Colonic mucosa (tissue), 4 donors: ENCODE measurements at places on chromosomes 1 and 21.

DNA sequence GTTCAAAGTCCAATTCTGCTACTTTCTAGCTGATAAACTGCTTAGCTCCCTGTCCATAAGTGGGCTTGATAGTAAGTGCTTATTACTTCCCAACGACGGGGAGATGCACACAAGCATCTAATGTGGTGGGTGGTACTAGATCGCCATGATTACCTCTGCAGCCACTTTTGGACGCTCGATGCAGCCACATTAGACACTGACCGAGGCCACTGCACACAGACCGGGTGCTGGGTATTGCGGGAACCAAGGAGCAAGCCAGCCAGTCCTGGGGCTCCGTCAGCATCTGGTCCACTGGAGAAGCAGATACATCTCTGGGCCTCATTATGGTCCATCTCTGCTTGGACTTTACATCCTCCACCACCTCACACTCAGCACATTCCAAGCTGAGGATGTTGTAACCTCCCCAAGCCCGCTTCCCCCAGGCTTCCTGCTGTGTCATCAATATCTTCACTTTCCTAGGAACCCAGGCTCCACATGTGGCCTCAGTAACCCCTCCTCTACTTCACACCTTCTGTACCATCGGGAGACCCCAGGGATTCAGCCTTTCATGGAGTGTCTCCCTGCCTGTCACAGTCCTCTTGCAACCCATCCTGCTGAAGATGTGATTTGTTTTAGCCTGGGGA, 48.2 kb downstream of the RHOU start:
- H3K4me3 ChIP-seq: no peak overlapping the region
- H3K36me3 ChIP-seq: no peaks in the 10 kb centered on the region

DNA sequence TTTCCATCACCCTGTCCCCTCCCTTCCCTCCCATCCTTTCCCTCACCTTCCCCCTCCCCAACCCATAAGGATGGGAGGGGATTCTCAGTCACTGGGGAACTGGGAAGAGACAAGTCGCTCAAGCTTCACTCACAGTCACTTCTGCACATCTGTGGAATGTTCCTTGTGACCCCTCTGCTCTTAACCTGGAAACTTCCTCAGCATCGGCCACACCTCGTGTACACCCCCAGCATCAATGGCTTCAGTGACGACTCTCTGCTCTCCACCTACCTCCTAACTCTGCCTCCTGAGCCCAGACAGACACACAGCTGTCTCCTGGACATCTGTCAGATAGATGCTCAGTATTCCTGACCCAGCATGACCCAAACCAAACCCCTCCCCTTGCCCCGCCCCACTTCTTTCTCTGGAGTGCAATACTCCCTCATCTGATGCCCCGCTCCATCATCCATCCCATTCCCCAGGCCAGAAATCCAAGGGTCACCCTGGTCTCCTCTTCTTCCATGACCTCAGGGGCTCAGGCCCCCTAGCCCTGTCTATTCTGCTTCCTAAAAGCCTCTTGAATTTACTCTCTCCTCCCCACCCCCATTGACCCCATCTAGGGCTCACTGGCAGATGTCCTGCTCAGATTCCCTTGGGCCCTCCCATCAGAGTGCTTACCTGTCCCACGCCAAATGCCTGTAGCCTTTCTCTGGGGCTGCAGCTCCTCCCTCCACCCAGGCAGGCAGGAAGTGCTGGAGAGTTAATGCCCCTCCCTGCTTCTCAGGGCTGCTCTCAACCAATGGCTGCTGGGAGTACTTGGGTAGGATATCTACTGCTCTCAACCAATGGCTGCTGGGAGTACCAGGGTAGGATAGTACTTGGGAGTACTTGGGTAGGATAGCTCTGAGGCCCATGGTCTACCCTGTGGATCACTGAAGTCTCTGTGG, 83.1 kb upstream of the CSF3R start:
- H3K4me1 ChIP-seq: no peaks in the 10 kb centered on the region
- H3K36me3 ChIP-seq: no peaks in the 10 kb centered on the region
- no peak overlapping the region for H3K4me3 ChIP-seq
- H3K27me3 ChIP-seq: no peaks in the 10 kb centered on the region

GRCh38 chr1:206925106-206925736, 3.5 kb upstream of the FCMR start:
- peak overlapping the region; percentile 75 for H3K27ac ChIP-seq
- H3K4me1 ChIP-seq: peaks cover 8% of the 10 kb centered on the region
- no peaks in the 10 kb centered on the region for H3K36me3 ChIP-seq
- no peaks in the 10 kb centered on the region for H3K27me3 ChIP-seq
- DNase-seq: peak; percentile 80
- H3K4me3 ChIP-seq: no peak overlapping the region

DNA sequence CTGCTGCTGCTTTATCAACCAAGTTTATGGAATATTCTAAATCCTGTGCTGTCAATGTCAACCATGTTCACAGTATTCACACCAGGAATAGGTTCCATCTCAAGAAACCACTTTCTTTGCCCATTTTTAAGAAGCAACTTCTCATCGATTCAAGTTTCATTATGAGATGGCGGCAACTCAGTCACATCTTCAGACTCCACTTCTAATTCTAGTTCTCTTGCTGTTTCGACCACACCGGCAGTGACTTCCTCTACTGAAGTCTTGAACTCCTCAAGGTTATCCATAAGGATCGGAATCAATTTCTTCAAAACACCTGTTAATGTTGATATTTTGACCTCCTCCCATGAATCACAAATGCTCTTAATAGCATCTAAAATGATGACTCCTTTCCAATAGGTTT, 39.7 kb upstream of the IFNLR1 start:
- no peak for DNase-seq
- no peaks in the 10 kb centered on the region for H3K4me1 ChIP-seq
- no peak overlapping the region for H3K27ac ChIP-seq
- no peaks in the 10 kb centered on the region for H3K27me3 ChIP-seq
- no peaks in the 10 kb centered on the region for H3K36me3 ChIP-seq

- no peaks in the 10 kb centered on the region for H3K27me3 ChIP-seq
- no peak overlapping the region for H3K27ac ChIP-seq
- no peaks in the 10 kb centered on the region for H3K4me1 ChIP-seq
- H3K36me3 ChIP-seq: no peaks in the 10 kb centered on the region
- DNase-seq: no peak
Measured at GRCh38 chr1:119873135-119874015, 22.9 kb downstream of the ADAM30 start.

- peak overlapping the region; percentile 88 for H3K27ac ChIP-seq
- peaks cover 10% of the 10 kb centered on the region for H3K4me1 ChIP-seq
- H3K27me3 ChIP-seq: no peaks in the 10 kb centered on the region
- peak; percentile 94 for DNase-seq
- H3K4me3 ChIP-seq: no peak overlapping the region
- no peaks in the 10 kb centered on the region for H3K36me3 ChIP-seq
Measured at GRCh38 chr1:20250340-20250989, 40.2 kb upstream of the VWA5B1 start.

GRCh38 chr21:33070998-33071769, 1.2 kb downstream of the OLIG1 start:
- H3K4me1 ChIP-seq: peaks cover 7% of the 10 kb centered on the region
- H3K4me3 ChIP-seq: peak overlapping the region; percentile 28
- H3K36me3 ChIP-seq: no peaks in the 10 kb centered on the region
- H3K27ac ChIP-seq: no peak overlapping the region
- peaks cover 56% of the 10 kb centered on the region for H3K27me3 ChIP-seq
- DNase-seq: no peak

- DNase-seq: no peak
- no peaks in the 10 kb centered on the region for H3K4me1 ChIP-seq
- no peaks in the 10 kb centered on the region for H3K36me3 ChIP-seq
Measured at GRCh38 chr1:58839846-58840835, 56.3 kb upstream of the JUN start.

DNA sequence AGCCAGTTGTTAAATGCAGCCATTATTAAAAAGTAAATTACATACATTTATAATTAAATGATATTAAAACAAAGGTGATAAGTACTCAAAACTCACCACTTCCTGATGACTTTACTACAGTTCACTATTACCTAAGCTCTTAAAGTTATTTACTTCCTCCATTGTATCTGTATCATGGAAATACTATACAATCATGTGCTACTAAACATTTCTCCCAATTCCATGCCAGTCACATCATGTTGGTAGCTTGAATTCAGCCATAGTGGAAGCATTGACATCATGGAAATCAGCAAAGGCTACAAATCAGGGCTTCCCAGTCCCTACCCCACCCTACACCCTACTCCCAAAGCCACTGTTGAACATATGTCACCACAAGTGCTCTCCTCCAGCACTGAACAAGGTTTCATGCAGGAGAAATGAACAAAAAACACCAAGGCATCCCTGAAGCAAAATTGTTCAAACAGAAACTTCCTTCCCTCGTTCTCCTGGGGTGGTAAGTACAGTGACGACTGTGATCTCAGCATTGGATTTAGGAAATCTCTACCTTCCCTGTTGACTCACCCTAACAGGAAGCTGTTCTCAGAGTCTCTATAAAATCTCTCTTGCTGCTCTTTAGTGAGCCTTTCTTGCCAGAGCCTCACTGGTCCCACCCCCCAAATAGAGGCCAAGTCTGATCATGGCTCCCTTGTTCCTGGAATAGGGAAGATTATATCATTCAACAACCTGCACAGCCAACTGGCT, 12.7 kb downstream of the VSIG8 start:
- H3K36me3 ChIP-seq: no peaks in the 10 kb centered on the region
- DNase-seq: no peak
- no peak overlapping the region for H3K4me3 ChIP-seq
- peak overlapping the region; percentile 20 for H3K27ac ChIP-seq

DNA sequence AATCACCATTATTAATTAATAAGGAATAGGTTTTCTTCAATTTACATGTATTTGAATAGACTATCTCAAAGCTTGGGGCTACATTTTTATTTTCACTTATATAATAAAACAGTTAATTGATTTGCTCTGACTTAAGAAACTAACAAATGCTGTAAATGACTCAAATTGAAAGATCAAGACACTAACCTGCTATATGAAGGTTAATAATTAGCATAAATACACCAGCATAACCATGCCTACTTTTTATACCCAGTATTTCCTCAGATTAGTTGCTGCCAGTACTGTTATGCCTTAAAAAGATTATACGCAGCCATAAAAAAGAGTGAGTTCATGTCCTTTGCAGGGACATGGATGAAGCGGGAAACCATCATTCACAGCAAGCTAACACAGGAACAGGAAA, 1545.1 kb downstream of the AMY1C start:
- no peak overlapping the region for H3K27ac ChIP-seq
- no peaks in the 10 kb centered on the region for H3K4me1 ChIP-seq
- H3K27me3 ChIP-seq: no peaks in the 10 kb centered on the region
- H3K4me3 ChIP-seq: no peak overlapping the region
- H3K36me3 ChIP-seq: no peaks in the 10 kb centered on the region
- DNase-seq: no peak

DNA sequence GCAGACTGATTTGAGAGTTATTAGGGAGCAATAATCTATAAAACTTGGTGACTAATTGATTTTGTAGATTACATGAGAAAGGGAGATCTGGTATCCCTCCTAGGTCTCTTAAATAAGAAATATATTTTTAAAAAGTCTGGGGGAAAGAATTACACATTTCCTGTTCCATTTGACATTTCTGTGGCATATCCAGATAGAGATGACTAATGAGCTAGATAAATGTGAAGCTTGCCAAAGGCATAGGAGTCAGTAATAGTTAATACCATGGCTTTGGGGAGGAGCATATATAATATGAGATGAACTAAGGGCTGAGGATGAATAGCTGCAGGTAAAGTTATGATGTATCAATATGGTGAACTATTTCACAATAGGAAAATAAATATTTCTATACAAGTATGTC, 663.7 kb downstream of the PTPRC start:
- H3K36me3 ChIP-seq: no peaks in the 10 kb centered on the region
- H3K4me3 ChIP-seq: no peak overlapping the region
- no peaks in the 10 kb centered on the region for H3K4me1 ChIP-seq
- no peak for DNase-seq

DNA sequence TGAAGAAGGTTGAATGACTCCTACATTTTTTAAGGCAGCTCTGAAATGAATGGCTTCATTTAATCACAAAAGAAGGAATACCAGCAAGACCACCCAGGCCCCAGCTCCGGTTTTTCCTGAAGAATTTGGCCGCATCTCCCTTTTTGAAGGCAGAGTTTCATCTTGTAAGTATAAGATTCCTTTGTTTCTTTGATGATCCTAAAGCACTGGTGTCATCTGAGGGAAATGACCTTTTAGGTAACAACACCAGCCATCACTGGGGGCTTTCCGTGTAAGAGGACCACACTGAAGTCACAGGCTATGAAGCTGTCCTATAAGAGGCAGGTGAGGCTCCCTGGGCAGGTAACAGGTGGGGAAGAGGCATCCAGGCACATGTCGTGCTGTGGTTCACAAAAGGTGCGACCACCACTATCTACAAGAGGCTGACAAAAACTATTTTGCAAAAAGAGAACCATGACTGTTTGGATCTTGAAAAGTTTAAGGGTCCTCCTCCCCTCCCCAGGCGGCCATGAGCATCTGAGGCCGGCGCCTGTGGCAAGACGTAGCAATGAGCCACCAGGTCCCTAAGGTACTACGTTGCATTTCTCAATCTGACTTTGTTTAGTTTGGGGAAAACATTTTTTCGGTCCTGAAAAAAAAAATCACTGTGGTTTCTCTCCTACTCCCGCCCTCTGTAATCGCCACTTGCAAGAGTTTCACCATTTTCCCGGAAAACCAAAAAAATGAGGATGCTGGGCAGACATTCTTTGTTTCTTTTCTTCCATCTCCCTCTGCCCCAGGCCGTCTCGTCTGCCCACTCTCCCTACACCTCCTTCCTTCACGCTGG, 46.3 kb upstream of the IRF2BP2 start:
- no peaks in the 10 kb centered on the region for H3K27me3 ChIP-seq
- DNase-seq: peak; percentile 14
- H3K36me3 ChIP-seq: no peaks in the 10 kb centered on the region
- no peak overlapping the region for H3K4me3 ChIP-seq
- H3K27ac ChIP-seq: peak overlapping the region; percentile 43
- no peaks in the 10 kb centered on the region for H3K4me1 ChIP-seq

DNA sequence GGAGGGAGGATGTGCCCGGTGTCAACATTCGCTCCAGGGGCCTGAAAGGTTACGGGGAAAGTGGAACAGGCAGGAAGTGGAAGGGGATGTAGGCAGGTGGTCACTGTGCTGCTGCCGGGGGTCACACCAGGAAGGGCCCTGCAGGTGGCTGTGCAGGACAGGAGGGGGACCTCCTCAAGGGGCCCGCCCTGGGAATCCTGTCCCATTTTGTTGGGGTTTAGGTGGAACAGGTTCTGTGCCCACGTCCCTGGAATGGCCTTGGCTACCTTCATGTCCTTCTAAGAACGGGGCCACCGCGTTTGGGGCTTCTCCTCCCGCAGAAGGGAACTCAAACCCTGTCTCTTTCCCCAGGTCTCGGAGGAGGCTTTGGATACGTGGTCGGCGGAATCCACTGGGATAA, 11.9 kb downstream of the SLC45A1 start:
- H3K4me1 ChIP-seq: no peaks in the 10 kb centered on the region
- no peak for DNase-seq
- no peaks in the 10 kb centered on the region for H3K36me3 ChIP-seq
- no peak overlapping the region for H3K27ac ChIP-seq

DNA sequence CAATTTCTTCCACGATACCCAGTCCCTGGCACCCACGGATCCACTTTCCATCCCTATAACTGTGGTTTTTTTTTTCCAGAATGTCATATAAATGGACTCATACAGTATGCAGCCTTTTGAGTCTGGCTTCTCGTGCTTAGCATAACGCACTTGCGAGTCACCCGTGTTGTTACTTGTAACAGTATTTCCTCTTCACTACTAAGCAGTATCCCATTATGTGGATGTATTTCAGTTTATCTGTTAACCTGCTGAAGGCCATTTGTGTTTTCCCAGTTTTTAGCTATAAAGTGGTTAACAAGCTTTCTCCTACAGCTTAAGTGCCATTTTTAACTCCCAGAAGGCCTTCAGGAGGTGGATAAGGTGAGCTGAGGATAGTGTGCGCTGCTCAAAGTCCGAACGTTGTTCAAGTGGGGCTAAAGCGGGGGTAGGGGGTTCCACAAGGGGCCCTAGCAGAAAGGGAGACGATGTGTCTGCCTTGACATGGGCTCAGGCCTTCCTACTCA, 829 bp downstream of the ADAR start:
- peaks cover 5% of the 10 kb centered on the region for H3K4me1 ChIP-seq
- peak overlapping the region; percentile 78 for H3K4me3 ChIP-seq
- no peaks in the 10 kb centered on the region for H3K27me3 ChIP-seq
- no peaks in the 10 kb centered on the region for H3K36me3 ChIP-seq
- DNase-seq: no peak
